Stomach (tissue), 19 donors: ENCODE measurements at places on chromosomes 3 and 15.

- no peak for DNase-seq
Measured at GRCh38 chr15:32956711-32957110, 237.8 kb downstream of the FMN1 start.

GRCh38 chr3:190076601-190077394, 43.9 kb downstream of the P3H2 start:
- no peak for DNase-seq

DNA sequence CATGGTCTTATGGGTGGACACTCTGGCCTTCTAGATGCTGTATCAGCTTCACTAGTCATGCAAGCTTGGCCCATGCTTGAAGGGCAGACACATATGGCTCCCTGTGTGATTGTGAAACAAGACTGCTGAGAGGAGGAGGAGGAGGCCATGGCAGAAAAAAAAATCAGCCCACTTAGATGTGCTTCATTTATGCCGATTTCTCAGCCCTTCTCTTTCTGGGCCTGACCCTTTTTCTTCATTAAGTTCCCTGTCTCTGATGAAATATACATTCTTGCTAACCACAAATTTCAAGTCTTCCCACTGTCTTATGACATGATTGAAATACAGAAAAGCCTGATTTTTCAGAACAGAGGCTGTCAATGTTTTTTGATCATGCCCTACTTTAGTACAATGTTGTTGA, 213.0 kb upstream of the FEZF2 start:
- no peak for DNase-seq

- DNase-seq, result no peak
Measured at GRCh38 chr15:75684648-75685047, 28.0 kb downstream of the CSPG4 start.
